GM23248 (cell line): ENCODE measurements at places on chromosomes 12 and 14.

DNA sequence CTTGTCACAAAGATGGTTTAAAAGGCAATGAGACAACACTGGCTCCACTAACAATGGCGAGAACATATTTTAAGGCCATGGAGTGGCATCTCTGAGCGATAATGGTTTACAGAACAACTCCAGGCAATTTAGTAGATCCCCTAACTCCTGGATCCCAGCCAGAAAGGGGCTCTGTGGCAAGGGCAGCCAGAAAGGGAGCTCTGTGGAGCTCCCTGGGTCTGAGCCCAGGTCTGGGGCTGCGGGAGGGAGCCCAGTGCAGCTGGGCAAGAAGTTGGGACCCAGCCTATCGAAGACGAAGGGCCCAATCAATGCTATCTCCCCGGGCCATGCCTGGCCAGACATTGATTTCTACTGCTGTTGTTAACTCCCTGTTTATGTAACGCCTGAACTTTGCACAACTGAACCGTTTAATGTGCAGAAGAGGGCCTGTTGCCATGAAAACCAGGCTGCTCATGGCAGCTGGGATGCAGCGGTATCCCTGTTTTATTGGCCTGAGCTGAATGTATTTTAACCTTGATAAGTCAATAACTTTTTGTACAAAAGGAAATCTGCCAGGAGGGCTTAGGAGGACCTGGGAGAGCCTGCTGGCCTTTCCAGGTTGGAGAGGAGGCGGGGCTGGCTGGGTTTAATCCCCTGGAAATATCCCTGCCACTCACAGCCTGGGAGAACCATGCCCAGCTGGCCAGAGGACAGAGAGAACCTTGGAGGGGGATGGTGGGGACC, 6.7 kb upstream of the FAM222A start:
- H3K4me1 ChIP-seq = no peaks in the 10 kb centered on the region
- H3K27ac ChIP-seq = no peak overlapping the region
- no peaks in the 10 kb centered on the region for H3K36me3 ChIP-seq
- no peak overlapping the region for H3K4me3 ChIP-seq
- peaks cover 6% of the 10 kb centered on the region for H3K27me3 ChIP-seq

GRCh38 chr12:17666641-17667324, 423.2 kb downstream of the RERGL start:
- no peaks in the 10 kb centered on the region for H3K27me3 ChIP-seq
- H3K27ac ChIP-seq = no peak overlapping the region
- no peak overlapping the region for H3K4me3 ChIP-seq
- no peak for DNase-seq

DNA sequence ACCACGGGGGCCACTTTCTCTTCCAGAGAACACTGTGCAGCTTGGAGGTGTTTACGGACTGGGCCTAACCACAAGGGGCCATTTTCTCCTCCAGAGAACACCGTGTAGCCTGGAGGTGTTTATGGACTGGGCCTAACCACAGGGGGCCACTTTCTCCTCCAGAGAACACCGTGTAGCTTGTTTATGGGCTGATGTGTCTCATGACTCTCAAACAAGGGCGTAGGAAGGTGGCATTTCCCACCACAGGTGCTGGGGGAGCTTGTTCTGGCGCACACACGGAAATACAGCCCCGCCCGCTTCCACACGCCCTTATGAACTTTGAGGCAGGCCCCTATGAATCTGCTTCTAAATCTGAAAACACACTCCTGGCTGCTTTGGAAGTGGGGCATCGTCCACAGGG, 174.6 kb upstream of the SFSWAP start:
- DNase-seq = no peak
- H3K27ac ChIP-seq = no peak overlapping the region
- H3K4me1 ChIP-seq = no peaks in the 10 kb centered on the region
- no peaks in the 10 kb centered on the region for H3K27me3 ChIP-seq
- H3K36me3 ChIP-seq = no peaks in the 10 kb centered on the region

GRCh38 chr14:85909581-85909980, 379.6 kb downstream of the FLRT2 start:
- no peak overlapping the region for H3K4me3 ChIP-seq
- no peaks in the 10 kb centered on the region for H3K36me3 ChIP-seq
- H3K27me3 ChIP-seq = no peaks in the 10 kb centered on the region

GRCh38 chr12:31322801-31323207, 3.1 kb downstream of the SINHCAF start:
- peak; percentile 21 for DNase-seq
- H3K27me3 ChIP-seq = no peaks in the 10 kb centered on the region
- no peaks in the 10 kb centered on the region for H3K4me1 ChIP-seq
